ENCODE measurements at places on chromosomes 6 and 20. TPM values are rescaled to one million over a fixed set of nuclear protein-coding genes. Genes with fewer than 3 reads are reported as not detected.

The CLIC5 gene
- 6.9 TPM for total RNA-seq

The OOEP gene
- total RNA-seq: not detected

The KIF25 gene
- total RNA-seq: not detected

The RAD21L1 gene
- not detected for total RNA-seq

The BTN1A1 gene
- total RNA-seq: not detected
